ENCODE measurements at places on chromosomes 3 and 15. TPM values are rescaled to one million over a fixed set of nuclear protein-coding genes. Genes with fewer than 3 reads are reported as not detected.

- DNase-seq = no peak
Observed at GRCh38 chr3:188829130-188829529, 342.6 kb upstream of the TPRG1 start.

DNA sequence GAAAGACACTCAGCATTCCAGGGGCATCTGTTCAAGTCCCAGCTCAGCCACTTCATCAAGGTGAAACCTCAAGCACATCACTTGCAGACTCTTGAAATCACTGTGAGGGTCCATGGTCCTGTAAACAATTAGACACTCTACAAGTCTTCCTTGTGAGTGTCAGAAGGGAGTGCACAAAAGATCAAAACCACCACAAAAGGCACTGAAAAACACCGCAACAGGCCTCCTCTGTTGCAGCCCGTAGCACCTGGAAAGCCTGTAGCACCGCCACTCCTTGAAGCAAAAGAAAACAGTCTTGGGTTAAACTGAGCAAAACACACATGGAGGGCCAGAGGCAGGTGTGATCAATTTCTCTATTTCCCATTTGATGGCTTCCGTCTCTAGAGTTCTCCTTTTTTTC, 63.8 kb upstream of the SNRK start:
- DNase-seq = no peak

DNA sequence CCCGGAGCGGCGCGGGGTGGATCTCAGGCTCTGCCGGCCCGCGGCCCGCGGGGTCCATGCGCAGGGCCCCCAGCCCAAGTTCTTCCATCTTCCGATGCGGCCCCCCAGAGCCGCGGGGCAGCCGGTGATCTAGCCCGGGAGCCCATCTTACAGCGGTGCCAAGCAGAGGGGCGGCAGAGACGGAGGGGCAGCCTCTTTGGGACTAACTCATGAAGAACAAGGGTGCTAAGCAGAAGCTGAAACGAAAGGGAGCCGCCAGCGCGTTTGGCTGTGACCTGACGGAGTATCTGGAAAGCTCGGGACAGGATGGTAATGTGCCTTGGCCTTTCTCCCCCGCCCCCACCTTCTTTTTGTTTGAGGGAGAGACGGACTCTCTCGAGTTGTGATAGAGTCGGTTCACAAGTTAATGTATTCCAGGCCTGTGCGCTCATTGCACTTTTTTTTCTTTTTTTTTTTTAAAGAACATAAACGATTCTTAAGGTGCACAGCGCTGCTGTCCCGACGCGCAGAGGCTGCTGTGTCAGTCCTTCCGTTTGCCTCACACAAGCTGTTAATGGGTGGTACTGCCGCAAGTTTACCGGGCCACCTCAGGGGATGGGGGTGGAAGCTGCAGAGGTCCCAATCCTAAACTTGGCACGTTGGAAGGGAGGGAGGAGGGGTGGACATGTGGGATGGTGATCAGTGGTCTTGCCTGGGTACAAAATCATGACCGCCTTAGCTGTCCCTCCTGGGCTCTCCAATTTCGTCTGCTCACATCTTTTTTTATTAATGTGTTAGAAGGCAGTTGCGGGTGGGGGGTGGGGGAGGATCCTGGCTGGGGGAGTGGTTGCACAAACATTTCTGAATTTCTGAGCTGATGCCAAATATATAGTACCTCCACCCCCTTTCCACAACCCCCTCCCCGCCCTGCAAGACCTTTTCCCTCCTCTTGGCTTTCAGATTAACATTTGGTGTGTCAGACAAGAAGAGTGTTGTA, 801 bp downstream of the ARHGAP31 start:
- peak; percentile 57 for DNase-seq

DNA sequence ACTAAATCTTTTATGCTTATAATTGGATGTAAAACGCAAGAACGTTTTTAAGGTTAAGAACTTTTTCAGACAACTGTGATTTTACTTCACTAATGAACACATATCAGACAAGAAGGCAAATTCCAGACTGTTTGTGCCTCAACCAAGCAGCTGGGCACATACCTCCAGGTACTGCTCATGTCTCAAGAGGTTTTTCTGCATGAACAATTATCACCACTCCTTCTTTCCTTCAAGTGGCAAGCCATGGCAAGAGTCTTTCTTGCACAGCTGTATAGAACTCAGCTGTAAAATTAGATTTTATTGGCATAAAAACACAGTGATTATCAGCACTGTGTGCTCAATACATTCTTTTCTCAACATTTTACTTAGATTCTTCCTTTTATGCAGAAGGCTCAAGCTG, 64.3 kb downstream of the FNDC3B start:
- DNase-seq = no peak

DNA sequence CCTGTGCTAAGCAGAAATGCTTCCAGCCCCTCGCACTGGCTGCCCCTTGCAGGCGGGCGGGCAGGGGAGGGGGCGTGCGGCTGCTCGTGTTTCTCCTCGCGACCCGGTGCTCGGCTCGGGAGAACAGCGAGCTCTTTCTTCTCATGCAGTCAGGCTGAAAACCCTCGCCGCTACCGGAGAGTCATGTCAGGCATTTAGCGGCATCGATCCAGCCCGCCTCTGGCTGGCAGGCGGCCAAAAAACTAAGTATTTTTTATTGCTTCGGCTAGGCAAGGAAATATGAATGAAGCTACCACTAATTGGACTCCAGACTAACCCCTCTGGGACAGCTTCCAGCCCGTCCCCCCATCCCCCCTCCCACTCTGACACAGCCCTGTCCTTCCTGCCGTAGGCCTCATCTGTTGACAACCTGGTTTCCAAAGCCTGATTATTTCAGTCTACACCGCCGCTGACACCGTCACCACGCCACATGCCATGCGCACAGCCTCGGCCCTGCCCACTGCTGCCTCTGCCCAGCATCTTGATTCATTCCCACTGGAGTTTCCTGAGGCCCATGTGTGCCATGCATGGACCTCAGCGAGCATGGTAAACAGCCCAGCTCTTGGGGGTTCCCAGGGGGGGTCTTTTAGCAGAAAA, 35.3 kb downstream of the TLE3 start:
- no peak for DNase-seq

DNA sequence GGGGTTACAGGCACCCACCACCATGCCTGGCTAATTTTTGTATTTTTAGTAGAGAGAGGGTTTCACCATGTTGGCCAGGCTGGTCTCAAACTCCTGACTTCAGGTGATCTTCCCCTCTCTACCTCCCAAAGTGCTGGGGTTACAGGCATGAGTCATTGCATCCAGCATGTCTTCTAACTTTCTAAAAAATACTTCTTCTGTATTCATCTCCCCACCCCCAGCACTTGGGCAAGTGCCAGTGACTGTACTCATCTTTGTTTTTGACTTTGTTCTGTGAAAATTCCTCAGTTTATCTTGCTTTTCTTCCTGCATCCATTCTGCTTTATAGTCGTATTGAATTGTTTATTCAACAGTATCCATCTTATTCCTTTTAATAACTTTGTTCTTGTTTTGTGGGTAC, 47.6 kb downstream of the ARIH1 start:
- DNase-seq = no peak

GRCh38 chr15:61130950-61131942, 97.9 kb downstream of the RORA start:
- DNase-seq = no peak

DNA sequence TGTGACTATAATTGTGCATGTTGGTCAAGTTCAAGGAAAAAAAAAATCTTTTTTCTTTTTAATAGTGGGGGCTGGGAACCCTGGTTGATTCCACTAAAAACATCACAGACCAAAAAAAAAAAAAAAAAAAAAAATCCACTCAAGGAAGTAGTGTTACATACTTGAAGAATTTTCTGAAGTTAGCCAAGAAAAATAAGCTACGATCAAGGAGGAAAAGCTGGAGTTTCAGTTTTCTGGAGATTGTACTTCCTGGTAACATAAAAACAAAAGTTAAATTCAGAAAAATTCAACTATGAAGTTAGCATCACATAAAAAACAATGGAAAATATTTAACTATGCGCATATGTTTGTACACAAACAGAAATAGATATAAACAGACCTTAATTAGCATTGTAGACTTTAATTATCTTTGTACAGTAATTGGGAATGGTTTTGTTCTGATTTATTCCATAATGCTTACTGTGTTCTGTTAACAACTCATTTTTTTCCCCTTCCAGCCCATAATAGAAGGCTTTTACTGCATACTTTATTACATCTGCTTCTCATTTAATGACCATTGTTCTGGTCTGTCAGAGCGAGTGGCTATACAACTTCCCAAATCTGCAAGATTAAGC, 194.3 kb downstream of the RORA start:
- no peak for DNase-seq

- peak; percentile 8 for DNase-seq
Observed at GRCh38 chr3:188749010-188749617, 422.7 kb upstream of the TPRG1 start.

GRCh38 chr3:158489181-158489580, 81.8 kb upstream of the MLF1 start:
- DNase-seq = no peak

- no peak for DNase-seq
Observed at GRCh38 chr15:92663250-92663951, 7.8 kb upstream of the FAM174B start.

- no peak for DNase-seq
Observed at GRCh38 chr3:125061170-125061569, 5.4 kb upstream of the HEG1 start.

GRCh38 chr15:40714144-40714543, 19.2 kb downstream of the RAD51 start:
- no peak for DNase-seq

DNA sequence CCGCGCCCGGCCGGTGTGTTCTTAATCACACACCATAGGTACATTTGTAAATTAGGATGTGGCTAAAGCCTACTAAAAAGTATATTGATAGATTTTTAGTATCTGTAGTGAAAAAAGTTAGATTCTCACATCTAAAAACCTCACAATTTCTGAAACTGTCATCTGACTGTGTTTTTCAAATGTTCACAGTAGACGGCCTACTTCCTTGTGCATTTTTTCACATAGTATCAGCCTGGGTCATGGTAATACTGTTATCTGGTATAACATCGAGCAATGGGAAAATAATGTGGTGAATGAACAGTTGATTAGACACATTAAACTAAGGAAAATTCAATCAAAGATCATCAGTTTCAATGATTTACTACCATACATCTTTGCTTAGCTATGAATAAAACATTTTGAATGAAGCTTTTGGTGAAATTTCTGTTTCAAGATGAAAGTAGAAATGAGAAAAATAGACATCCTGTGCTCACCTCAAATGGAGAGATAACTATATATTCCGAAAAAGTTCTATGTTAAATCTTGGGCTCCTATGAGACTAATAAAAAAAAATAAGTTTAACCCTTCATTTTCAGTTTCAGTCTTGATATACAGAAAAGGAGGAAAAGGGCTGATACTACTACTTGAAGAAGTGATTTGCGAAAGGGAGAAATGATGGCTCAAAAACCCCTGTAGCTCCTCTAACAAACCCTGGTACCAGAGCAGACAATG, 262.7 kb downstream of the ZBTB20 start:
- DNase-seq = no peak

DNA sequence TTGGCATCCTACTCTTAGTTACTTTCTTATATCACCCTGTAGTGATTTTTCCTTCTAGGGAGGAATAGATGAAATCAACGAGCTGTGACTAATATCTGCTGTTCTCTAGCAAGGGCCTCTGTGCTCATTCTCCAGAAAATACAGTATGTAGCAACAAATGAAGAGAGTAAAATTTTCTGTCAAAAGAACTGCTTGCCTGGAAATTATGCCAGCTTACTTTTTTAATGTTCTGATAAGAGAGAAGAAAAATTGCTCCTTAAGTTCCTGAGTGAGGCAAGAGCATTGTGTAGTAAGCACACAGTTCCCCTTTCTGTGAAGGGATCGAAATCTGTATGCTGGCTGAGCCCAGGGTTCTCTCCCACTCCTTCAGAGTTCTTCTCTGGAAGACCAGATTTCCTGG, 51.4 kb upstream of the GK5 start:
- no peak for DNase-seq

DNA sequence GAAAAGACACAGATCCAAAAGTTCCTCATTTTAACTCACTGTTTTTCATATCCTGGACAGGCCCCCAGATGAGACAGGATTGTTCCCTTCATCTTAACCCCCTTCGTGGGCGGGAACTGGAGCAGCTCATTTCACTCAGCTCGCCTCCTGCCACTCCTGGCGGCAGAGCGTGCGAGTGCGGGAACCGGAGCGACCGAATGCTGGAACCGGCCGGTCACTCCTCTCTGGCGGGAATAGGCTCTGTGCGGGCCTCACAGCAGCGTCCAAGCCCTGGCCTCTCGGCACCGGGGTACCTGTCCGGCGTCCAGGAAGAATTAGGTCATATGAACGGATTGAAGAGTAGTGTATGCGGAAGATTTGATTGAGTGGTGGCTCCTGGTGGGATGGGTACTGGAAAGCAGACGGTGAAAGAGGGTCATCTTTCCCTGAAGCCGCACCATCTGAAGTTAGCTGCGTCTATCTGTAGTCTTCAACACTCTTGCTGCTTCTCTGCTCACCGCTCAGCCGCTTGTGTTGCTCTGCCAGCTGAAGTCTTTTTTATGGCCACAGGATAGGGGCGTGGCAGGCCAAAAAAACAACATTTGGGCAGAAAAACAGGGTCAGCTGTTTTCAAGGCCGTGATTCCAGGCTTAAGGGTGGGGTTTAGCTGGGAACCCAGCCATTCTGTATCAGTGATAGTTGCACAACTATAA, 42.3 kb upstream of the FXR1 start:
- DNase-seq = peak; percentile 58

- no peak for DNase-seq
Observed at GRCh38 chr3:142624341-142625152, 28.4 kb downstream of the PLS1 start.

GRCh38 chr3:137768361-137769321, 4.5 kb downstream of the SOX14 start:
- DNase-seq = peak; percentile 71

- no peak for DNase-seq
Observed at GRCh38 chr3:31765871-31766270, 215.2 kb downstream of the OSBPL10 start.

GRCh38 chr15:82951472-82952157, 905 bp downstream of the HOMER2 start:
- DNase-seq = no peak

CCRL2 gene
- total RNA-seq = not detected

ASB14 gene
- total RNA-seq = 0.03 TPM

TMED3 gene
- total RNA-seq = 71.8 TPM

CHRD gene
- total RNA-seq = 10.5 TPM

GOLGA8J gene
- total RNA-seq = not detected

TGM5 gene
- not detected for total RNA-seq

RASL12 gene
- 20.9 TPM for total RNA-seq

EOGT gene
- total RNA-seq = 51.9 TPM

TUSC7 gene
- not detected for total RNA-seq

MRPL47 gene
- 68.9 TPM for total RNA-seq

DAZL gene
- 2.4 TPM for total RNA-seq

SGO1 gene
- total RNA-seq = 21.6 TPM

SEMA3B gene
- total RNA-seq = 2.8 TPM

GTPBP8 gene
- total RNA-seq = 32.9 TPM
